ENCODE measurements at places on chromosomes 3 and 15.
A peak's percentile ranks its signal among the peaks of the same experiment; 100 is the strongest.

- no peak for DNase-seq
These were observed 1340.5 kb downstream of the ROBO1 start for GRCh38 chr3:78427303-78427702.

DNA sequence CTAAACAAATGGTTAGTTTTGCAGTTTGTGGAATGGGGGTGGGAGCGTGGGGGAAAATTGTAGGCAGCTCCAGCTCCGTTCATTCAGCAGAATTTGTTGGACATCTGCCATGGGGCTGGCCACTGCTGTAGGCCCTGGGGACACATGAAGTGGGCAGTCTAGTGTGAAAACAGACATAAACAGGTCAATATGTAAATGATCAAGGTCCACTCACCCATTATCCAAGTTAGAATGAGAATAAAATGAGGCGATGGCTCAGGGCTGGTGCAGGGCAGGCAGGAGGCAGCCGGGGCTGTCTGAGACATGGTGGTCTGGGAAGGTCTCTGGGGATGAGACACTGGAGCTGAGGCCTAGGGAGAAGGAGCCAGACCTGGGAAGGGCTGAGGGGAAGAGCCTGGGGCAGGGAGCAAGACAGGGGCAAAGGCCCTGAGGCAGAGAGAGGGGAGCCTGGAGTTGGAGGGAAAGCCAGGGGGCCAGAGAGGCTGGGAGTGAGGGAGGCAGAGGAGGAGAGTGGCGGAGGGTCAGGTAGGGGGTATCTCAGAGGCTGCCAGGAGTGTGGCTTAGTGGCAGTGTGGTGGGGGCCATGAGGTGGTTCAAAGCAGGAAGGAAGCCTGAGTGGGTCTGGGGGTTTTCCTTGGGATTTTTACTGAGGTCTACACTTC lies 6.2 kb upstream of the SLC6A6 start:
- no peak for DNase-seq

GRCh38 chr3:141876891-141877621 lies 613 bp downstream of the ATP1B3 start:
- peak; percentile 65 for DNase-seq

DNA sequence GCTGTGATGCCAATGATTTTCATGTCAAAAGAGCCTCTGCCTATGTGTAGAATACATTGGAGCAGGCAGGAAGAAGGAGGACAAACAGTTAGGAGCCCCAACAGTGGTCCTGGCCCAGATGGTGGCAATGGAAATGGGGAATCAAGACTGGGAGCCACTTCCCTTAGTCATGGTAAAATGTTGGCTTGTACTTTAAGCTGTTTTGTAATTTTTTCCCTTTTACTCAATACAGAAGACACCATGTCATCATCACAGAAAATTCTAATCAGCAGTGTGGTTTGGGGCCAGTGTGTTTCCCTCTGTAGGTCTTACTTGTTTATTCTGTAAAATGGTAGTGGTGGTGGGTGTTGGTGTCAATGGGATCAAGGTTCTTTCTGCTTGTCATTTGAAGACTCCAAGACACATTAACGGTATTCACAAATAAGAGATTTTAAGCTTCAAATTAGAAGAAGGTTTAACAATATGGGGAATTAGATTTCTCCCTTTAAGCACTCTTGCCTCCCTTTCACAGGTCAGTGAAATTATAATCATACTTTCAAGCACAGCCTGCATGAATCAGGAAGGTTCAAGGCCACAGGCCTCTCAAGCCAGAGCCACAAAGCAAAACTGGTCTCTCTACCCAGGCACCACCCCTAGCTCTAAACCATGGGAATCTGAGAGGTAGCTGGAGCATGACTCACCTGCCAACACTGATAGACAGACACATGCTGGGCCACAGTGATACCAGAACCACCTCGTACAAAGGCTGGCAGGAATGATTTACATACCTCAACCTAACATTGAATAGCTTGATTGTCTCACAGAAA lies 24.9 kb downstream of the SIAH2 start:
- DNase-seq, result no peak

DNA sequence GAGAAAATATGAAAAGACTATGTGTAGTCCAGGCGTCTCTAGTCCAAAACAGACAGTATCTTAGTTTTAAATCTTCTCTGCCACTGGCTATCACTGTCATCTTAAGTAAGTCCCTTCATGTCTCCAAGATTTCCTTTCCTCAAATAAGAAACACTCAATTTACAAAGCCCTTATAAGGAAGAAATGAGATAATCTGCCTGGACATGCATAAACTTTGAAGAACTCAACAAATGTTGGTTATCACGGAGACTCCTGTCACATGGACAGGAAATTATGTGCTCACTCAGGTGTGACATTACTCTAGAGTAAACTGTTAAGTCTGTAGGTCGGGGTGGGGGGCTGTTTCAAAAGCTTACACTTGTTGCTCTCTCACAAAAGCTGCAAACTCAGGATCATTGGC lies 91.9 kb downstream of the IMPG2 start:
- no peak for DNase-seq

DNA sequence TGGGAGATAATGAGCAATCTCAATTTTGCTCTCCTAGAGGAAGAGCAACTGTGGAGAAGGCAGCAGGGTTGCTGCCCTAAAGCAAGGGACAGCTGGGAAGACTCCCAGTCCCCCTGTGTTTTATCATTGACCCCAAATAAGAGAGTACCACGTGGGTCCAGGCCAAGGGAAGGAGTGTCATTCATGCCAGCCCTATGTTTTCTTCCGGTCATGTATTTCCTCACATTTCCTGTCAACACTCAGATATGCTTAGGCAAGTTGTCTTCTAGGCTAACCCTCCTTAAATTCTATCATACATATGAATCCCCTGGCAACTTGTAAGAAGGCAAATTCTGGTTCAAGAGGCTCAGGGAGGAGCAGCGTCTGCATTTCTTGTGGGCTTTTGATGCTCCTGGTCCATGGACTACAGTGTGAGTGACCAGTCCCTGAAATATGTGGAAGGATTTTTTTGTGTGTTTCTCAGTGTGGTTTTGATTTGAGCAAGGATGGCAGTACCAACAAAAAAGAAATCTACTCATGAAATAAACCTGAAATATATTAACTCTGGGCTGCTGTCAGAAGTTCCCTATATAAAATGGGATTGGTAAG lies 31.9 kb upstream of the RPP14 start:
- no peak for DNase-seq

DNA sequence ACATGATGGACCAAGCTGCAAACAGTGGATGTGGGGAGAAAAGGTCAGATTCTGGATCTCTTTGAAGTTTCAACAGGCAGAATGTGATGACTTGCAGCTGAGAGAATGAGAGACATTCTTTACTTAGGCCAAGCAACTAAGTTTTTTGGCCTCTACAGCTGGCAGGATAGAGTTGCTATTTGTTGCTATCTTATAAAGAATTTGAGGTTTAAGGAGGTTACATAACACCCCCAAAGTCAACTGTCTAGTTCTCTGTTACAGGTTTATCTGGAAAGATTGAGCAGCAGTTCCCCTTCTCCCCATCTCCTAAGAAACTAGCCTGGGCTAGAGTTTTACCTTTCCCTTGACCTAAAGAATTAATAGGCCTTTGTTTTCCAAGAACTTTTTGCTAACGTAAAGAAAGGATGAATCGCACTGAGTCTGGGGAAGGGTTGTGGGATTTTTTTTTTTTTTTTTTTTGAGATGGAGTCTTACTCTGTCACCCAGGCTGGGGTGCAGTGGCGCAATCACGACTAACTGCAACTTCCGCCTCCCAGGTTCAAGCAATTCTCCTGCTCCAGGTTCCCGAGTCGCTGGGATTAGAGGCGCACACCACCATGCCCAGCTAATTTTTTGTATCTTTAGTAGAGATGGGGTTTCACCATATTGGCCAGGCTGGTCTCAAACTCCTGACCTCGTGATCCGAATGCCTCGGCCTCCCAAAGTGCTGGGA lies 26.6 kb upstream of the SLMAP start:
- DNase-seq, result no peak

DNA sequence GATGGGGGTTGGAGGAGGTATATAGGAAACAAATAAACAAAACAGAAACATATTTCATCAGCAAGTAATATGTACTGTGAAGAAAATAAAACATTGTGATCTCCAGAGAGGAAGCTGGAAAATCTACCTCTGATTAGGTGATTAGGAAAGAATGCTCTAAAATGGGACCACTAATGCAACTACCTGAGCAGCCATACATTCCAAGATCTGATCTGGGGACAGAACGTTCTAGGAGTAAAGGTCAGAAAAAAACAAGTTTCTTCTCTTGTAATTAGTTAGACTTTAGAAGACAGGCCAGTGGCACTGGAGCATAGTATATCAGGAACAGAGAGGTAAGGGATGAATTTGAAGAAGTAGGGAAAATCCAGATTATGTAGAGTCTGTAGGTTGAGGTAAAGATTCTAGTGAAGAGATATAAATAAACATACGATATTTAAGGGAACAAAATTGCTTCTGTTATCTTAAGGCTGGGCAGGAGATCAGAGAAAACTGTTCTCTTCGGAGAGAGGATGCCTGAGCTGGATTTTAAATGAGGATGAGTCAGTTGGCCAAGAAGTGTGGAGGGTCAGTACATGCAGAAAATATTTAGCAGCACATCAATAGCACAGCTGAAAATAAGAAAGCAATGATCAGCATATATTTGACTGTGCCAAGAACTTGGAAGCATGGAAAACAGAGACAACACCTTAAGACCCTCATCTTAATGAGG lies 429.5 kb downstream of the NLGN1 start:
- DNase-seq, result no peak

DNA sequence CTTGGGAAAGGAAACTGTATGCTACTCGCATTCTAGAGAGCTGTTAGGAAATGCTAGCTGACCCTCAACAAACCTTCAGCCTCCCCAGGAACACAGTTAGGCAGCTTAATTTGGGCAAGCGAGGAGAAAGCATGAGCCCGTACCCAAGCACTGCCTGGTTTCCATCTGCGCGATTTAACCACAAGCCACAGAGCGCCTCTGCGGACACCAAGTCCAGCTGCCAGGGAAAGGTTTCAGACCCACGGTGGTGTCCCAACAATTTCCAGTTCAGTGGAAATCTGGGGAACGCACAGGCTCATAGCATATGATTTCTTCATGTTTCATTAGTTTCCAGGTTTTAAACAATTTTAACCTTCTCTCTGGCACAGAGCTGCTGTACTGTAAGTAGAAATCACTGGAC lies 617.6 kb downstream of the FHIT start:
- DNase-seq, result no peak

DNA sequence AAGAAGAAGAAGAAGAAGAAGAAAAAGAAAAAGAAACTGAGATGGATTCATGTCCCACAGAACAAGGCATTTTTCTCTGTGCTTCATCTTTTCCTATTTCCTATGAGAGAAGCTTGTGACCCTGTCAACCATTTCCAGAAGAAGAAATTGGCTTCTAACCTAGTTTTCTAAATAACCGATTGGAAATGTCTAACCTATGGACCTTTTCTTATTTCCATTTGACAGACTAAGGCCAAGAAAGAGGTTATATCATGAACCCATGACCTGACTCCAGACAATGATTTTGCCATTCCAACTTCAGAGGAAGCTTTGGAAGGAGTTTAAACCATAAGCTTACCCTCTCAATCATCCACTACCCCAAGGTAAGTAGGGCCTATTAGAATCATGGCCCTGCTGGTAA lies 16.3 kb upstream of the CSRNP1 start:
- no peak for DNase-seq

GRCh38 chr15:75817138-75817935 lies 25.9 kb upstream of the UBE2Q2 start:
- DNase-seq, result peak; percentile 14

DNA sequence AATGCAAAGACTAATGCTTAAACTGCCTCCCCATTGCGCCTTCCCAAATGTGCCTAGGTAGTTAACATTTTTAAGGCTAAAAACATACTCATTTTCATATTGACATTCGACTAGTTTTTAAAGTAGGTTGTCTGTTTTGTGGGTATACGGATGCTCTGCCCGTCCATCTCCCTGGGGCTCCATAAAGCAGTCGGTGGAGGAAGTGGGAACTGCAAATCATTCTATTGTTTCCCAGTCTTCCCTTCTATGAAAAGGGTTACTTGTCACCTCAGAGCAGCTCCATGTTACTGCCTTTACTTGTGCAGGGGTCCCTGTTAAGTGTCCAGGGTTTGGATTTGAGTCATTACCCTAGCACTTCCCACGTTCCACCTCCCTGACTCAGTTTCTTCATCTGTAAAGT lies 10.9 kb downstream of the CHCHD6 start:
- no peak for DNase-seq

DNA sequence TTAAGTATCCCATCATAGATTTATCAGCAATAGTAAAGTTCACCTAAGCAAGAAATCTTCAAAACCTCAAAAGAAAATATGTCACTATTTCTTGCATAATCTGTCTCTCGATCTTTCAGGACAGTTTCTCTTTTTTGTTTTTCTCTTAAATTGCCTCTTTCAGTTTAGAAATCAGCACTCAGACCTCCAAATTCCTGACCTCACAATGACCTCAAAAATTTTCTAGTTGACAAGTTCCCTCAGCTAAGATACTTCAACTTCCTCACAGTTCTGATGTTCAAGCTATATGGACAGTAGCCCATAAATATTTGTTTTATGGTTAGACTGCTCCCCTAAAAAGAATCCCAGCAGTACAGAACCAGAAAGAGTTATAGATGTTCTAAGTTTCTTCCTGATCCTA lies 24.1 kb downstream of the SLC24A5 start:
- DNase-seq, result no peak

DNA sequence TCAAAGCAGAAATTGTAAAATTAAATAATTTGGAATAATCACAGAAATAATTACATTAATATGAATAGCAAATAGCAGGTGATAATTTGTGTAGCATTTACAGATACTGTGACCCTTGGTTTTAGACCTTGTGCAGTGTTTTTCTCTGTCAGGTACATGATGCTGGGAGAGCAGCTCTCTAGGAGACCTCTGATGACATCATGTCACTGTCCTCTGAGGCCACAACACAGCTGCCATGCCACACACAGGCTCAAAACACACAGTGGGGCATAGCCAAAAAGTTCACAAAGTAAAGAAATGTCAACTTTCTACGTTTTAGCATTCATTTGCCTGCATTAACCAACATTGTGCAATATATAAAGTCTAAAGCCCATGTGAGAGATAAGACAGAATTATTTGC lies 71.8 kb upstream of the ZBTB20 start:
- no peak for DNase-seq

- no peak for DNase-seq
These were observed 151.6 kb downstream of the SERPINI1 start for GRCh38 chr3:167887096-167887495.
